ENCODE measurements at places on chromosomes 11 and 22.
A peak's percentile ranks its signal among the peaks of the same experiment; 100 is the strongest.

- no peak for DNase-seq
These were observed 11.3 kb downstream of the EED start for GRCh38 chr11:86255896-86256295.

DNA sequence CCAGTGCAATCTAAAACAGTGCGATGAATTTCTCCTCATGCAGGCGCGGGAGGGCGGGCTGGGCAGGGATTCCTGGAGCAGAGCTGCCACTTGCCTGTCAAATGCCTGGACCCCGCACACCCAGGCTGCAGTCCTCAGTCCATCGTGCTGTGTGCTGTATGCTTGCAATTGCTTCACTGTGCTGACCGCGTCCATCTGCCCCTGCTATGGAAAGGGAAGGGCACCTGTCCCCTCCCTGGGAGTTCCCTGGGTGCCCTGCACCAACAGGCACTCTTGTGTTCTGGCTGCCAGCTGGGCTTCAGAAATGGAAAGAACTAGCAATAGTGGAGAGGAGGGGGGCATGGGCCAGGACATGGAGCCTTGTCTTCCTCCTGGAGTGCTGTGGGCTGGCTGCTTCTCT is 185.4 kb upstream of the B3GAT1 start:
- no peak for DNase-seq

DNA sequence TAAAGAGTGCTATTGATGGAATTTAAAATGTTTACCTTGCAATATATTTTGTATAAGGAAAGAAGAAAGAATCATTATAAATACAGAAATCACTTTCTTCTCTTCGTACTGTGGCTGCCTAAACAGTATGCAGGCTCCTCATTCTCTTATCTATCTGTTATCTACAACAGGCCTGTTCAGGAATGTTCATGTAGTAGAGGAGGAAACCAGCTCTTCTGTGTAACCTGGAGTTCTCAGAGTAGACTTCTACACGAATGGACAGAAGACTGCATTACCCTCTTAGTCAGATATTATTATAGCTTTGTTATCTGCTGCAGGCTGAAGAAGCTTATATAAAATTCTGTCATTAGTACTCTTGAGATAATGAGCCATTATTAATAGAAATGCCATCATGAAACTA is 1225.9 kb upstream of the CNTN5 start:
- DNase-seq, result no peak

- DNase-seq, result no peak
These were observed at the start of gene LRRC75B for GRCh38 chr22:24592851-24593558. Gene LRRC75B (minus strand): TSS chr22:24593073. CDS start chr22:24593039, 34 bp downstream.

GRCh38 chr11:36463781-36464180 is 46.3 kb downstream of the TRAF6 start:
- no peak for DNase-seq

DNA sequence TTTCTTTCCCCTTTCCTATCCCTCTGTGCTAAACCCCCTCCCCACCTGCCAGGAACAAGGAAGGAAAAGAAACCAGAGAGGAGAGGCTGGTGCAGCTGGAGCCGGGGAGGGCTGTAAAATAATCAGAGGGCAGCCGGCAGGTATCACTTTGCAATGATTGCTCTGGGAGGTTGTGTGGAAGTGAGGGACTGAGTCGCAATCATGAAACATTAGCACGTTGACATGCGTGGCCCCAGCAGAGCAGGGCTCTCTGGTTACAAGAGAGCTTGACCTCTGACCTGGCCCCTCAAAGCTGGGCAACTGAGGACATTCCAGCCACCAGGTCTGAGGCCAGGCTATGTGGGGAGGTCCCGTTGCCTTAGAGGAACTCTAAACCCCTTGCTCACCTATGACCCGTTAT is 170.8 kb upstream of the BDNF start:
- no peak for DNase-seq

GRCh38 chr11:6737872-6738466 is 33.8 kb downstream of the OR2AG2 start:
- DNase-seq, result peak; percentile 24

GRCh38 chr11:77589181-77589520 is 602 bp upstream of the AQP11 start:
- no peak for DNase-seq

DNA sequence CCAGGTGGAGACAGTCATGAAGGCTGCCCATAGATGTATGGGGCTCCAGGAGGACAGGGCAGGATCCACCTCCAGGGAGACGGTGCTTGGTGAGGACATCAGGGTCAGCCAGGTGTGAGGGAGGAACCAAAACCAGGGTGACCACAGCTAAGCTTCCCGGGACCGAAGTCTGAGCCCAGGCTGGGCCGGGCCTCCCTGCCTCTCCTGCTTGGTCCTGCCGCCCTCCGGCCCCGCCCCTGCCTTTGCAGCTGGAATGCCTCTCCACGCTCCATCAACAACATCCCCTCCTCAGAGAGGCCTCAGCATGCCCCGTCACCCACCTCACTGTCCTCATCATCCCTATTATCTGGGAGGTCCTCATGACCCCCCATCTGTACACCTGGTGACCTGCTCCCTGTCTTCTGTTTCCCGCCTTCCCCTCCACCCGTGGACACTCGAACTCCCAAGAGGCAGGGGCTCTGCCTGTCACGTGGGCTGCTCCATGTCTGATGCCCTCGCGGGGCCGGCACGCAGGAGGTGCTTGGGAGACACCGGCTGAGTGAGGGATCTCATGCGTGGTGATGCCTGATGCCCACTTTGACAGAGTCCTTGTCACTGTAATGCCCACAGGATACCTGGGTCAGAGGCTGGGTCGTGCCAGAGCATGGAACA is 59.4 kb downstream of the RTL6 start:
- no peak for DNase-seq

DNA sequence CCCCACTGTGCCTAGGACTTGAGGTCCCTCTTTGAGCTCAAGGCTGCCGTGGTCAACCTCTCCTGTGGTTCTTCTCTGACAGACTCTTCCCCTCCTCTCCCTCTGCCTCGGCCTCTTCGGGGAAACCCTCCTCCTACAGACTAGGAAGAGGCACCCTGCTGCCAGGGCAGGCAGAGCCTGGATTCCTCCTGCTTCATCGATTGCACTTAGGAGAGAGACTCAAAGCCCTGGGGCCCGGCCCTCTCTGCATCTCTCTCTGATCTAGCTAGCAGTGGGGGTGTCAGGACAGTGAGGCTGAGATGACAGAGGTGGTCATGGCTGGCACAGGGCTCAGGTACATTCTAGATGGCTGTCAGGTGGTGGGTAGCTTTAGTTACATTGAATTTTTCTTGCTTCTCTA is 63.6 kb upstream of the EMID1 start:
- DNase-seq, result no peak

- DNase-seq, result no peak
These were observed 69.2 kb downstream of the PACSIN2 start for GRCh38 chr22:42945736-42946135.

GRCh38 chr11:10301656-10302358 is 3.1 kb upstream of the ADM start:
- DNase-seq, result no peak

DNA sequence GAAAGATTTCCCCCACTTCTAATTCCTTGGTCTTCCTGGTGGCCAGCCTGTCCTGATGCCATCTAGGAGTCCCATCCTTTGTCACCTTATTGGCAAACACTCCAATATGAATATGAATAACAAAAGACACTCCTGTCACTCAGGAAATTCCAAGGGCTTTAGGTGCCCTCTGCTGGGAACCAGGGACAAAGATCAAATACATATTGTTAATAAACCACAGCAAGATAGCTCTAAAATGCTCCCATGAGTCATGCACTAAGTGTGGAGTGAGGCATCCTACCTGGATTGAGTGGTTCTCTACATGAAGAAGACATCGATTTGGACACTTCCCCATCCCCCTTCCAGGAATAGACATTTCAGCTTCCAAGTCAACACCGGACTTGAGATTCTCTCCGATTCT is 823.6 kb downstream of the TBC1D22A start:
- no peak for DNase-seq

DNA sequence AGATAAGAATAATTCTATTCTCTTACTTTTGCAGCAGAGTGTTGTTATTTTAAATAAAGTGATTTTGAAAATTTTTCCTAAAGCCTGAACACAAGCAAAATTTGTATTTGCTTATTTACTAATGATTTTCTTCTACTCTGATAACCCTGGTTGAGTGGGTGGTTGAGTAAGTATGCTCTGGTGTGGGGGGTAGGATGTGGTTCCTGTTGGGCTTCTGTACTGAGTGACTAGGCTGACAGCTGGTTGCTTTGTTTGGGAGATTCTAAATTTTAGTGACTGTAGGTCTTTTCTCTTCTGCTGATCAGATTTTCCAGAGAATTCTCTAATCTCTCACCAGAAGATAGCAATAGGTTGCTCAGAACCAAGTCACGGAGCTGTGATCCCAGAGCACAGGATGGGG is 61.6 kb downstream of the METTL15 start:
- DNase-seq, result no peak

DNA sequence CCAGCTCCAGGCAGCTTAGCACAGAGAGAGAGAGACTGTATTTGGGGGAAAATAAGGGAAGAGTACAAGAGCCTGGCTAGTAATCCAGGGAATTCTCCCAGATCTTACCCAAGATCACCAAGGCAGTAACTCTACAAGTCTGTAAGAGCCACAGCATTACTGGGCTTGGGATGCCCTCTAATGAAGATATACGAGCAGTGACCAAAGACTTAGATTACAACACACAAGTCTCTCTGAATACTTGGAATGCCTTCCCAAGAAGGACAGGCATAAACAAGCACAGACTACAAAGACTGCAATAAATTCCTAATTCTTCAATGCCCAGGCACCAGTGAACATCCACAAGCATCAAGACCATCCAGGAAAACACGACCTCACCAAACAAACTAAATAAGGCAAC is 17.7 kb downstream of the DNAJC24 start:
- no peak for DNase-seq

DNA sequence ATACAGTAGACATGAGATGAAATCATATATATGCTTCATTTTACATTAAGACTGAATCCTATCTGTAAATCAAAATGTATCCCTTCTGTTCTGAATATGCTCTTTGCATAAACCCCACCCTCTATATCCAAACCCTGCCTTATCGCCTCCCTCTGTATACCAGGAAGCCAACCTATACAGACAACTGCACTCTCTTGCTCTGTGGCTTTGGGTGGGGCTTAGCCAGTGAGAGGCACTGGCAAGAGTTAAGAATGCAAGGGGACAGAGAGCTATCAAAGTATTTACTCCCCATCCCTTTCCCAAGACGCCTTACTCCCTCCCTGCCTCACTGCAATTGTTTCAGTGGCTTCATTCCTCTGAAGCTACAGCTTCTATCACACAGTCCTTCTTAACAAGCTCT is 309.8 kb downstream of the TTC28 start:
- no peak for DNase-seq

GRCh38 chr11:31805037-31805628 is 6.0 kb downstream of the PAX6 start:
- DNase-seq, result no peak

- DNase-seq, result no peak
These were observed 49.3 kb upstream of the RTL6 start for GRCh38 chr22:44547371-44547770.

- no peak for DNase-seq
These were observed 400.2 kb downstream of the RAB38 start for GRCh38 chr11:87775036-87775435.

- no peak for DNase-seq
These were observed 15.5 kb upstream of the RAPSN start for GRCh38 chr11:47464483-47464882.

GRCh38 chr11:69703768-69704507 is at the start of gene FGF19:
Gene FGF19 (minus strand): TSS chr11:69704022. CDS start chr11:69703876, 146 bp downstream.
- DNase-seq, result no peak

GRCh38 chr11:133082841-133083488 is 449.3 kb downstream of the OPCML start:
- peak; percentile 12 for DNase-seq

- DNase-seq, result no peak
These were observed 61.4 kb downstream of the FAM83F start for GRCh38 chr22:40056154-40056553.

DNA sequence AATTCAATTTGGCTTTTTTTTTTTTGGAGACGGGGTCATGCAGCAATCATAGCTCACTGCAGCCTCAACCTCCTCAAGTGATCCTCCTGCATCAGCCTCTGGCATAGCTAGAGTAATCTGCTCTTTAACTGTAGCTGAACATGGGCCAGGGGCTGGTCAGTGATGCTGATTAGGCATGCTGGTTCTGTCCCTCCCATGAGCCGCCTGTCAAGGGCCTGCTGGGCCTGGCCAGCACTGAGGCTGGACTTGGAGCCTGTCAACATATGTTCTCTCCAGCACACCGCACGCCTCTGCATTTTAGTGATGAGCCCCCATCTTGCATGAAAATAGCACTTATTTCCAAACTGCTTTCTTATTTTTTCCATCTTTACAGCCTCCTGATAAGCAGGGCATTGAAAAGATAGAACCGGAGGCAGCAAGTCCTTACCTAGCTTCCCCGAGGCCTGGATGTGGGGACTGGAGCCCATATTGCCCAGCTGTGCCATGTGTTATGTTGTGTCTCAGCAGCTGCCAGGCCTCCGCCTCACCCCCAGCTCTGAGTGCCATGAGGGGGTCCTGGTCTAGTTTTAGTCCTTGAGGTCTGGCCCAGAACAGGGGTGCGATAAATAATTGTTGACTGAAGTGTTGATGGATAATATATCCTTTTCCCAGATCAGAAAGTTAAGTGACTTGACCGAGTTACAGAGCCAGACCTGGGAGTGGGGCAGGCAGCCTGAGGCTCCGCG is 80.0 kb downstream of the CTTN start:
- no peak for DNase-seq

- DNase-seq, result no peak
These were observed 1247.1 kb downstream of the BRD1 start for GRCh38 chr22:48580481-48580970.

- no peak for DNase-seq
These were observed 13.1 kb upstream of the E2F8 start for GRCh38 chr11:19253817-19254216.

- DNase-seq, result no peak
These were observed 132.1 kb downstream of the OSBP2 start for GRCh38 chr22:30826670-30827355.

- DNase-seq, result no peak
These were observed 34.4 kb upstream of the DNAJB13 start for GRCh38 chr11:73916435-73916834.

- no peak for DNase-seq
These were observed 23.2 kb downstream of the SHISAL1 start for GRCh38 chr22:44289414-44290171.

GRCh38 chr11:6405846-6406245 is 13.0 kb downstream of the APBB1 start:
- no peak for DNase-seq

- DNase-seq, result no peak
These were observed 161.4 kb downstream of the METTL15 start for GRCh38 chr11:28269586-28269985.

GRCh38 chr11:2726964-2727363 is 27.2 kb upstream of the KCNQ1OT1 start:
- DNase-seq, result no peak

All from stimulated activated CD8-positive, alpha-beta memory T cell treated with anti-CD3 and anti-CD28 coated beads, Interleukin-2, amount 100 ng/mL, for 1 hour (primary cell).